ENCODE measurements at places on chromosomes 5 and 9. TPM values are rescaled to one million over a fixed set of nuclear protein-coding genes. Genes with fewer than 3 reads are reported as not detected.

The NMUR2 gene
- total RNA-seq, result not detected

The SLC2A6 gene
- total RNA-seq, result 9.1 TPM

The SPINK5 gene
- 0.50 TPM for total RNA-seq

The ZFAND5 gene
- total RNA-seq, result 92.5 TPM

The TSLP gene
- 1.0 TPM for total RNA-seq

The FAM81B gene
- not detected for total RNA-seq

The SH3RF2 gene
- total RNA-seq, result 58.8 TPM

The GNPDA1 gene
- 29.0 TPM for total RNA-seq

The BAAT gene
- total RNA-seq, result 0.17 TPM

The MELK gene
- 22.0 TPM for total RNA-seq

The FYB1 gene
- total RNA-seq, result 6.6 TPM

The TRIM36 gene
- 2.8 TPM for total RNA-seq

All from mammary epithelial cell (primary cell).